DMS79 (cell line): ENCODE measurements at places on chromosomes 4 and X.

DNA sequence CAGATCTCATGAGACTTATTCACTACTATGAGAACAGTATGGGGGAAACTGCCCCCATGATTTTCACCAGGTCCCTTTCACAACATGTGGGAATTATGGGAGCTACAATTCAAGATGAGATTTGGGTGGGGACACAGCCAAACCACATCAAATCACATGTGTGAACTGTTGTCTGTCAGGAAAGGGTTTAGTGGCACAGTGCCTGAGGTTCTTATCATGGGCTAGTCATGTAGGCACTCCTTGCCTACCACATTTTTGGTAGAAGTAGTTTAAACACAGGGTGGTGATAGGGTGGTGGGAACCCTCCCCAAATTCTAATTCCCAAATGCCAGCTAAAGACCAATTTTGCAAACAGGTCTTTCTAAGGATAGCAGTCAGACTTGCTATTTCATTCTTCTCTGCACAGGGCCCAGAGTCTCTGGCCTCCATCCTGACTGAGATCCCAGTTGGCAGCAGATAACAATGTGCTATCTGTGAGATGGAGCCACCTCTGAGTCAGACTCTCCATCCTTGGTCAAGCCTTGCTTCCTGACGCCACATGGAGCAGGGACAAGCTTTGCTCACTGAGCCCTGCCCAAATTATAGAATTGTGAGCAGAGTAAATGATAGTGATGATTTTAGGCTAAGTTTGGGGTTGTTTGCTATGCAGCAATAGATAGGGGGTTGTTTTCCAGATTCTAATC is 33.5 kb upstream of the SETD7 start:
- no peak for DNase-seq

- no peak for DNase-seq
These were observed 55.0 kb upstream of the SCML1 start for GRCh38 chrX:17682259-17682658.

DNA sequence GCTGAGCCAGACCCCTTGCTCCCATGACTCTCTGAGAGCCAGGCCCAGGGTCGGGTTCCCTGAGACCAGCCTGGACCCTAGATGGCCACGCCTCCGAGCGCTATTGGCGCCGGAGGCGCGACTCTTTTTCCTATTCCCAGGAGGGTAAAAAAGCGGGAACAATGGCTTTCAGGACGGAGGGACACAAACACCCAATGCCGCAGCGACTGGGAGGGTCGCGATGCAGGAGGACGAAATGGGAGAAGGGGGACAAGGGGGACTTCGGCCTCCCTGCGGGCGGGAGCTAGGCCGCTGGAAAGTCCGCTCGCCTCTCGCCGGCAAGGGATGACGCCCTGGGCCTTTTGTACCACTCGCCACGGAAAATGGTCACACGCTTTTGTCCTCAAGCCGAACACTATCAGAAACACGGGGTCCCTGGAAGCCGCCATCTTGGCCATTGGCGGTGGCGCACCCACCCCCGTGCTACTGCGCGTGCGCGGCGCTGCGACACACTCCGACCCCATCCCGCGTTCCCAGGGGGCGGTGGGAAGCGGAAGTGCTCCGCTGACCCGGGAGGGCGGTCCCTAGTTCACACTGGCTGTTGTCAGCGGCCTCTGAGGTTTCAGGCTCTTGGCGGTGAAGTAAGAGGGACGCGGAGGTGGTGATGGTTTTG is 98.4 kb downstream of the ZNF674 start:
- peak; percentile 13 for DNase-seq

DNA sequence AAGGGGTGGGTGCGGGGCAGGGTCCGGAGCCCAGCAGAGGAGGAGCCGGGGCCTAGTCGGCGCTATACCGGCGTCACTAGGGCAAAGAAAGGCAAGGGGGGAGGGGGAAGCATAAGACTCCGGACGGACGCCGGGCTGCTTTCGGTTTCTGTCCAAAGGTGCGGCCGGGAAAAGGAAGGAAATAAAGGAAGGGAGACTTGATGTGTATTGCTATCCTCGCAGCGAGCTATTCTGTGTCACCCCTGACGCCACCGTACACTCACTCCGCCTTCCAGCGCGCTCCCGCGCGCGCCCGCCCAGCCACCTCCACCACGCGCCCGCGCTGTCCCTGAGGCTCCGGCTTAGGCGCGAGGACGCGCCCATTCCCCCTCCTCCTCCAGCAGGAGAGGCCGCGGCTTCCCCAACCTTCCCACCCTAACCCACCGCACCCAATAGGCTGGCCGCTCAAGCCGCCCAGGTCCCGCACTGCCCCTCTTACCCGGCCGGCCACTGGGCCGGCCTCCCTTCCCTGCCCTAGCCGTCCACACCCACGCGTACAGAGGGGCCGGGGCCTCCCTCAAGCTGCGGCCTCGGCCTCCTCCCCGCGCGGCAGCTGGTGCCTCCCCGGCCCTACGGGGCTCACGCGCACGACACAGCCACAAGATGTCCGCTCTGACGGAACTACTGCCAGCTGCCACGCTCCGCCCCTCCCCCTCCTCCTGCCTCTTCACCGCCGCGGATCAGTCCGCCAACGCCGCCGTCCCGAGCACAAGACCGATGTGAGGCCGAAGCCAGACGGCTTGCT is at the start of gene UBE2D3:
Gene UBE2D3 (minus strand): TSS at position 662 of the 784 bp plus-strand sequence. CDS start 1,043 bp downstream, outside the sequence.
- peak; percentile 66 for DNase-seq

- no peak for DNase-seq
These were observed 387.6 kb upstream of the ZFP42 start for GRCh38 chr4:187608001-187608421.

DNA sequence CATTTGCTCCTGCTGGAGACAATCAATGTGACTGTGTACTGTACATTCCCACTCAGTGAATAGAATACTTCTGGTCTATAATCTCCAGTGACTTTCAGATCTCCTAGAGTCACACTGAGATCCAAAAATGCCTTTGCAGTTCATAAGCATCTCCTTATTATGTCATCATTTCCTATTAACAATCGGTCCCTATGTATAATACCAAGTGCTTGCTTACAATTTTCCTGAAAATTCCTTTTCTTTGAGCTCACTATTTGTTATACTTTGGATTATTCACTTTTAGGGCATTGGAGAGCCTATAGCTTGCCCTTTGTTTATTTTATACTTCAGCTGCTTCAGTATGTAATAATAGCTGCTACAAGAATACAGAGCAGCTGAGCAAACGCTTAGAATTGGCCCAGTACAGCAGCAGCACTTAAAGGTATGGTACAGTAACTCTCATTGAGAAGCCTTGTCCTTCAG is 313.0 kb downstream of the DCTD start:
- DNase-seq: peak; percentile 29

DNA sequence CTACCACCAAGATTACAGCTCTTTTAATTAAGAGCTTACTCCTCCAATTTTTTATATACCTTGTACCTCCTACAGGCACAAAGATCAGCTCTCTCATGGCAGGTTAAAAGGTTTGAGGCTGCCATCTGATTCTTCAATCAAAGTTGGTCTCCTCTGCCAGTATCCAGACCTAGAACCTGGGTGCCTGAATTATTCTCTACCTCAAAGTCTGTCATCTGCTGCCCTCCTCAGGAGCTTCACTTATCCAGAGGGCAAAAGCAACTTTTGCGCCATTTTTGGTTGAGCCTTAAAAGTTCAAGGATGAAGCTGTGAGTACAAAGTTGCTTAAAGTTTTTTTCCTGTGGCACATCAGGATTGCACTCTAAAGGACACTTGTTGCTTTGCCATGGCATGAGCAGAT is 343.7 kb upstream of the PPP1R2C start:
- DNase-seq: no peak

DNA sequence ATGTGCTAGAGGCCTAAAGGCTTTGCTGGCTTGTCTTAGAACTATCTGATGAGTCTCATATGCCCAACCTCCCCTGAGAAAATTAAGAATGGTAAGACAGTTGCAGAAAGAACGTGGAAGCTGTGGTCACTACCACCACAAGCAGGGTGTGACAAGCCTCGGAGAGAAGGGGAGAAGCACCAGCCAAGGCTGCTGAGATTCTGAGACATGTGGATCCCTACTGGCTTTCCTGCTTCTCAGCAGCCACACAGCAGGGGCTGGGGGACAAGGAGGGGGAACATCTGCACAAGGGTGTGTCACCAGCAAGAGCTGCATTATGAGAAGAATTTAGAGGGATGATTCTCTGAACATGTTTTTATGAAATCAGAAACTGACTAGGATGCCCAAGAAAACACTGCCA is 19.4 kb downstream of the TAPT1 start:
- DNase-seq: no peak

DNA sequence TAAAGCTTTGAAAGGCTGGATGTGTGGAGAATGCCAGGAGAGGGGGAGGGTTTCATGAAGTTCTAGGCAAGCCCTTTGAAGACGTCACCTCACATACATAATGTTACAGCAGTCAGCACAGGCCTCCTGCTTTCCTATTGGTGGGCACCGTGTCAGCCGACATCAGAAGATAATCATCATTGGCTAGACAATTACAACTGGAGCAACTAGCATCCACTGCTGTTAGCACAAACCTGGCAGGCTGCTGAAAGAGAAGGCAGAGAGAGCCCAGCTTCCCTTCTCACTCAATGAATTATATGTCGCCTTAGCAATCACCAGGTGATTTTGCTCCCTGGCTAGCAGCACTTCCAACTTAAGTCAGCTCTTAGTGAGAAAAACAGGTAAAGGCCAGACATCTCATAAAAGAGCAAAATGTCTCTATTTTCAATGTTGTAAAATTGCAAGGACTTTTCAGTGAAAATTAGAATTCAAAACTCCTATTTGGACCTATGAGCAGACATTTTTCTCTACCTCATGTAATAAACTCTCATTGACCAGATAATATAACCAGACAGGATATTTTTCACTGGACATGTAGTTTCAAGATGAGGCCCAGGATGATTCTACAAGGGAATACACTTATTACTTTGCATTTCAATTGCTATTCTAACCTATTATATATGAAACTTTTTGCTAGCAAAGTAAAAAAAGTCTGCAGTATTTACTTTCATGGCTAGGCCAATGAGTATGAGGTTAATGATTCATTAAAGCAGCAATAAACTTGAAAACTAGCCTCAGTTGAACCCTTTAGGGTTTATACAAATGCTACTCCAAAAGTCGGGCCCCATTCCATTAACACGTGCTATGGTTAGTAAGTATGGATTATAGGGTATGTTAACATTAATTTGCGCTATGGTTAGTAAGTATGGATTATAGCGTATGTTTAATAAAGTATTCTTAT is 4.3 kb downstream of the ELOVL6 start:
- DNase-seq: no peak

- DNase-seq: no peak
These were observed 91.0 kb downstream of the ARHGAP24 start for GRCh38 chr4:85565761-85566480.

GRCh38 chrX:65900850-65901844 is 138.7 kb downstream of the VSIG4 start:
- no peak for DNase-seq

DNA sequence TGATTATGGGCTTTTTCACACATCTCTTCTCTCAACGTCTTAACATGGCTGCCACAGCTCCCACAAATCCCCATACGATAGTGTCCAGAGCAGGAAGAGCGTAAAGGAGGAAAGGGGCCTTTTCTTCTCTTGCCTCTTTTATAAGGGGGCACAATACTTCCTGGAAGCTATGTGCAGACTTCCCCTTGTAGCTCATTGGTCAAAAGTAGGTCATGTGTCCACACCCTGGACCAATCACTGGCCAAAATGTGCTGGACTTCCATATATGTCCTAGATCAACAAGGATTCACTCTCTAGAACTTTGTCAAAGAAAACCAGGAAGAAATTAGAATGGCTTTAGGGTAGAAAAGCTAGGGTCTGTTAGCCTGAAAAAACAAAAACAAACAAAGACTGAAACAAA is 26.7 kb downstream of the STK32B start:
- DNase-seq: no peak

GRCh38 chr4:66571145-66571695 is 900.9 kb upstream of the EPHA5 start:
- no peak for DNase-seq
